ENCODE measurements at places on chromosomes 6 and 20. TPM values are rescaled to one million over a fixed set of nuclear protein-coding genes. Genes with fewer than 3 reads are reported as not detected.

The SAYSD1 gene
- 6.8 TPM for total RNA-seq

The DEFB123 gene
- total RNA-seq: not detected

The RNGTT gene
- 24.9 TPM for total RNA-seq

The SLC26A8 gene
- total RNA-seq: not detected
